ENCODE measurements at places on chromosomes 13 and 19. TPM values are rescaled to one million over a fixed set of nuclear protein-coding genes. Genes with fewer than 3 reads are reported as not detected.

The SLC1A6 gene
- total RNA-seq: 6.4 TPM

The CERS4 gene
- 56.3 TPM for total RNA-seq

DNA sequence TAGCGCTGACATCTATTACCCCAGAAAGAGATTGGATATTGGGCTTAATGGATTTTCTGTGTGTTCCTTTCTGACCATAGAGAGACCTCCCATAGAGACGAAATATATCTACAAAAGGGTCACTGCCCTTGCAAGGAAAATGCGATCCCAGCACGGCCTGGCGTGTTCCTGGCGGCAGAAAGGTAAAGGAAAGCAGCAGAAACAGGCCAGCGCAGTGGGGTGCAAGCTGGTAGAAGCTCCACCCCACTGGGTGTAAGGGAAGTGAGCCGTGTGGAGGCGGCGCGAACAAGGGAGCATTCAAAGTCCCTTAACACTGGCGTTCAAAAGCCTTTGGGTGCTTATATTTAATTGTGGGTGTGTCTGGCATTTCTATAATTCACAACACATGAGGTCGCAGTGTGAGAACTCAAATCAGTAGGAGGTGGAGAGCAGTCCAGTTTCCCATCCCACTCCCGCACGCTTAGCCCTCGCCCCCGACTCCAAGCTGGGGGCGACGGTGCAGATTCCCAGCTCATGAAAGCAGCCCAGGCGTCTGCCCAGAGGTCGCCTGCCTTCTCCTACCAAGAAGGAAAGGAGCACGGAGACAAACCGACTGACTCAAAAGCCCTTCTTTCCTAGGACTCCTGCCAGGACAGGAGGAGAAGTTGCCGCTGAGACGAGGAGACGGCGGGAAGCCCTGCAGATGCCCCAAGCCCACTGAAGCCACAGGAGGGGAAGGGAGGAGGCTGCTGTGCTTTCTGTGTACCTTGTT, 478.4 kb downstream of the FOXO1 start:
- H3K4me1 ChIP-seq: peaks cover 30% of the 10 kb centered on the region
- H3K36me3 ChIP-seq: no peaks in the 10 kb centered on the region
- H3K4me3 ChIP-seq: no peak overlapping the region
- DNase-seq: no peak
- H3K27ac ChIP-seq: no peak overlapping the region

GRCh38 chr13:65914716-65915115, 1315.4 kb downstream of the PCDH9 start:
- H3K27ac ChIP-seq: no peak overlapping the region
- no peak overlapping the region for H3K4me3 ChIP-seq
- H3K36me3 ChIP-seq: no peaks in the 10 kb centered on the region
